Stimulated activated CD4-positive, alpha-beta T cell treated with anti-CD3 and anti-CD28 coated beads, Interleukin-15, amount 100 ng/mL, for 1 hour (primary cell): ENCODE measurements at places on chromosomes 11 and 22.

- no peak for DNase-seq
Observed at GRCh38 chr11:118051611-118052461, 25.0 kb upstream of the TMPRSS4 start.

DNA sequence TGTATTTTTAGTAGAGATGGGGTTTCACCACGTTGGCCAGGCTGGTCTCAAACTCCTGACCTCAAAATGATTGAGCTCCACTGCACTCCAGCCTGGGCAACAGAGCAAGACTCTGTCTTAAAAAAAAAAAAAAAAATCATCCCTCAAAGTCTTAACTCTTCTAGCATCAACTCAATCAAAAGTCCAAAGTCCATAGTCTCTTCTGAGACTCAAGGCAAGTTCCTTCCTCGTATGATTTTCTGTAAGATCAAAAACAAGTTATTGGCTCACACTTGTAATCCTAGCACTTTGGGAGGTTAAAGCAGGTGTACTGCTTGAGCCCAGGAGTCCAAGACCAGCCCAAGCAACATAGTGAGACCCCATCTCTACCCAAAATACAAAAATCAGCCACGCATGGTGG lies 24.4 kb downstream of the PLEKHB1 start:
- DNase-seq, result no peak

GRCh38 chr22:24554313-24555164 lies at the start of gene GUCD1:
Gene GUCD1 (minus strand): TSS chr22:24555138. CDS start chr22:24554991, 147 bp downstream.
- DNase-seq, result peak; percentile 7

GRCh38 chr11:109929308-109929707 lies 163.9 kb upstream of the ZC3H12C start:
- DNase-seq, result no peak

DNA sequence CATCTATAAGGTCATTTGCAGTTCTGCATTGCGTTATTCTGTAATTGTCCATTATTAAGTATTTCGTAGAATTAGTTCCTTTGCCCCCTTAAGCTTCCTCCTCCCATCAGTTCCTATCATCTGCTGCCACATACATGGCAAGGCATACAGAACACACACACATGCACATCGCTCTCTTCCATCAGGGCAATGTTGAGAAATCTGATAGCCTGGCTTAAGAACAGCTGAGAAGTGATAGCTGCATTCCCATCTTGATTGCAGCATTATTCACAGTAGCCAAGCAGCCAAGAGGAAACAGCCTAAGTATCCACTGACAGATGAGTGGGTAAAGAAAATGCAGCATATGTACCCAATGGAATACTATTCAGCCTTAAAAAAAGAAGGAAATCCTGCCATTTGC lies 186.8 kb upstream of the CADM1 start:
- no peak for DNase-seq

GRCh38 chr22:38273135-38273826 lies 471 bp upstream of the TMEM184B start:
- no peak for DNase-seq

- no peak for DNase-seq
Observed at GRCh38 chr11:14065141-14065540, 102.6 kb downstream of the SPON1 start.

DNA sequence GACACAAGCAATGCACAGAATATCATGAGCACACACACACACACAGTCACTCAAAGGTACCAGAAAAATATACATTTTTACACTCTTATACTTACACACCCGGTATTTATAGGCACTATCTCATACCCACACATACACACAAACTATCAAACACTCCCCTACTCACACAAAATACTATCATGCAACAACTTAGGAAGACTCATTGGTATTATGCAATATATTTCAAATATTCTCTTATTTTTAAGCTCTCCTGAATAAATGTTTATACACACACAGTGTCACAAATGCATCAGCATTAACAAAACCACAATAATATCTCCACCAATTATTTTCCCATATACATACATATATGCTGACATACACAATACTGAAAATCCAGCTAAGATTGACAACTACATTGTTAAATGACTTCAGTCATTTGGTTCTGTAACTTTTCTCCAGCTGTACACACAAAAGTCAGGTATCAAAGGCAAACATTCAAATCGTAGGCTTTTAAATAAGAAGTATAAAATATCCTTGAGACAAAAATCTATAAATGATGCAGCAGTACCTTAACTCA lies 2.6 kb upstream of the OR51I1 start:
- no peak for DNase-seq
